ENCODE measurements at places on chromosomes 6 and 20.

GRCh38 chr6:137387096-137387764, 107.0 kb downstream of the OLIG3 start:
- peak; percentile 43 for ATAC-seq

GRCh38 chr20:18090044-18090443, 32.3 kb upstream of the OVOL2 start:
- ATAC-seq: no peak

GRCh38 chr20:25037288-25038102, 20.4 kb downstream of the ACSS1 start:
- ATAC-seq: no peak

DNA sequence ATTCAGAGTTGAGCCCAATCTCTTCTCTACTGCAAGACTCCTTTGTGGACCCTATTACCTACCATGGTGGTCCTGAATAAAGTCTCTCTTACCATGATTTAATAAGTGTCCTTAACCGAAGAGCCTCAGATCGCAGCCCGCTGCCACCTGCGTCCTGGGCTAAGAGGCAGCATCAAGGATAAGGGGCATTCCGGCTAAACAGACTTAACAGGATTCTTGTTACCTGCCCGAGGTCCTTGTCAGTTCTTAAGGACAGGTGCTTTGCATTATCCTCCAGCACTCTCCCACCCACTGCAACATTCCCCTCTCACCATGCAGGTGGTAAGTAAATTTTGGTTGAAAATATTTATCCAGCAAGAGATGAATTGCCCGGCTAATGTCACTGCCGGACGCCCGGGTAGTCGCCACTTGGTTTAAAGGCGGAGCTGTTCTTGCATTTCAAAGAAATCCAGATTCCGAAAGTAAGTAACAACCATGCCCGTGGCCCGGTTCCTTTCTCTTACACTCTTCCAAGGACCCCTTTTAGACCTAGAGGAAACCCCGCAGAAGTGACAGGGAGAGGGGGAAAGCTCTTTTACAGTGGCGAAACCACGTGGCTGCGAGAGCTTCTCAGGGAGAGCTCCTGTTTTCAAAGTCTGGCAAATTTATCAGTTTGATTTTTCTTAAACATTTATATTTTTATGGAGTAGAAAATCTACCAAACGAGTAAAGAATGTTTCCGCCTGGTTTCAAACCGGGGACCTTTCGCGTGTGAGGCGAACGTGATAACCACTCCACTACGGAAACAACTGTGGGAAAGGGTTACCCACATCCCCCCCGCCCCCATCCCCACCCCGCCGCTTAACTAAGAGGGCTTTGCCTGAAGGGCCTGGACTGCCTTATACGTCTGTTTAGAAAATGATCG, 41.9 kb upstream of the PRSS16 start:
- ATAC-seq: no peak

DNA sequence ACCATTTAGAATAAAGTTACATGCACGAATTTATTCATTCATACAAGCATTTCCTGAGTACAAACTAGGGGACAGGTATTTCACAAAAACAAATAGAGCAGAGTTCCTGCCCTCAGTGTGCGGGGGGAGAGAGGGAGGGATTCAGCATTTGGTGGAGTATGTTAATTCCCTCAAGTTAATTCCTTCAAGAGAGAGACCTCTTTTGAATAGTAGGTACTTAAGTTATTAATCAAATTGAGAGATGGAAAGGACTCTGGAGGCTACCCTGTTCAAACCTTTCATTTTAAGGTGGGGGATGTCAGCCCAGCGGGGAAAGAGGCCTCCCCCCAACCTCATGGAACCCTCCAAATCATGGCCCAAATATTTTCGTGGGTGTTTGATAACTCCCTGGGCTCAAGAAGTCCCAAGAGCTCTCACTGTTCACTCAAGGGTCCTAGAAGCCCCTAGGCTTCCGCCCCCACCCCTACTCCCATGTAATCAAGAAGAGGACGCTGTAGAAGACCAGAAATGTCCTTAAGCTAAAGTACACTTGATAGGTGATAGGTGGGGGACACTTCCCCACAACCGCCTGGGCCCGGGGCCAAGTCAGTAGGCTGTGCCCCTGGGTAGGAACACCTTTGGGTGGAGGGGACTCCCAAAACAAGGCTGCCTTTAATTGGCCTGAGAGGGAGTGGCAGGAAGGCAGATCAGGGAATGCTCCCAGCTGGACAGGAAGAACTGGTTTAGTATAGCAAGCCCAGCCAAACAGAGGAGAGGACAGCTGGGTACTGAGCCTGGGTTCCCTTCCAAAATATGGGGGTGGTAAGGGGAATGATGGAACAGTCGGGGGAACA, 2.9 kb downstream of the SDC4 start:
- ATAC-seq: peak; percentile 58

GRCh38 chr6:143009851-143010250, 50.8 kb upstream of the AIG1 start:
- no peak for ATAC-seq

GRCh38 chr6:16295060-16295459, 56.7 kb downstream of the GMPR start:
- ATAC-seq: no peak

DNA sequence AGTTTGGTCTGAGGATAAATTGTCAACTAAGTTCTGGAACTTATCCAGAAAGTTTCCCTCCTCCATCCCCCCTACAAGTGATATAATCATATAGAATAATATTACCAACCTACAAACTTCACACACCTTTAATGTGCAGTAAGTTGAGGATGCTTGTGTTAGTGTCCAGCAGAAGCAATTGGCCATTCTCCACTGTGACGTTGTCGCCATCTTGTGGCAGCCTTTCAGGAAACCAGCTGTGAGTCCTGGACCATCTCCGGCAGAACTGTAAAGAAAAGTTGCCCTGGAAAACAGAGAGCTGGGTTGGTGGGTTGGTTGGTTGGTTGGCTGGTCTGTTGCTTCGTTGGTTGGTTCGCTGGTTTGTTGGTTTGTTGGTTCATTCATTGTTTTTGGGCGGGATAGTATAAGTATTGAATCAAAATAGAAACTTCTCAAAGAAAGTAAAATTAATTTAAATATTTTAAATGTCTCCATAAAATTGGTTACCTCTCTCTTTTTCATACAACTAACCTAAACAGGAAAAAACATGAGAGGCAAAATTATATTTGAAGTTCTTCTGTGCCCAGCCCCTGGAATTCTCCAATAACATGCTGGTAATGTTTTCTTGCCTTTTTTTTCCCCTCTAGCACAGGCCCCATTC, 127.5 kb downstream of the PKHD1 start:
- peak; percentile 72 for ATAC-seq

DNA sequence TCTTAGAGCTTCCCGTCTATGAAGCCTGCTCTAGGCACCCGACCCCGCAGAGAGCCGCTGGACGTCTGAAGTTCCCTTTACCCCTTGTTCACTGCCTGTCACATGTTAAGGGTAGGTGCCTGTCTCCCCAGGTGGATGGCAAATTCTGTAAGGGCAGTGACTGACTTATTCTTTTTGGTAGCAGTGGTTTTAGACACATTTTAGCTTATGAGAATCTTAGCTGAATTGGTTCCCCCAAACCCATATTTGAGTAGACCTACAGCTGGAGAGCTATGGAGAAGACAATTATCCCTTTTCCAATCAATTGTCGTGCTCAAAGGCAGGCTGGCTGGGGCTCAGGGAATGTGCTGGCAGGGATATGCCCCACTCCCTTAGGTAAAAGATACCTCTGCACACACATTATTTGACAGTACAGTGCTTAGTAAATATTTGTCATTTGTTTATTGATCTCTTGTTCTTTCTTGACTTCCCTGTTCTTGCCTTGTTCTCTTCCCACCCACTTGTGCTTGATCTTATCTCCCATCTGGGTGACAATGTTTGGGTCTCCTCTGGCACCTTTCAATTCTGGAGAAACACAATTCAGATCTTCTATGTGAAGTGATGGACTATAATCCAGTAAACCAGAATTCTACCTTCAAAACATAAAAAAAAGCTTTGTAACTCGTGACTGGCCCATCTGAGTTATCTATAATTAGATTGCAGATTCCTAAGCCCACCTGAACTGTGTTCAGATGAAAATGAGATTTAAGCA, 114.3 kb upstream of the SLC2A12 start:
- ATAC-seq: peak; percentile 21

DNA sequence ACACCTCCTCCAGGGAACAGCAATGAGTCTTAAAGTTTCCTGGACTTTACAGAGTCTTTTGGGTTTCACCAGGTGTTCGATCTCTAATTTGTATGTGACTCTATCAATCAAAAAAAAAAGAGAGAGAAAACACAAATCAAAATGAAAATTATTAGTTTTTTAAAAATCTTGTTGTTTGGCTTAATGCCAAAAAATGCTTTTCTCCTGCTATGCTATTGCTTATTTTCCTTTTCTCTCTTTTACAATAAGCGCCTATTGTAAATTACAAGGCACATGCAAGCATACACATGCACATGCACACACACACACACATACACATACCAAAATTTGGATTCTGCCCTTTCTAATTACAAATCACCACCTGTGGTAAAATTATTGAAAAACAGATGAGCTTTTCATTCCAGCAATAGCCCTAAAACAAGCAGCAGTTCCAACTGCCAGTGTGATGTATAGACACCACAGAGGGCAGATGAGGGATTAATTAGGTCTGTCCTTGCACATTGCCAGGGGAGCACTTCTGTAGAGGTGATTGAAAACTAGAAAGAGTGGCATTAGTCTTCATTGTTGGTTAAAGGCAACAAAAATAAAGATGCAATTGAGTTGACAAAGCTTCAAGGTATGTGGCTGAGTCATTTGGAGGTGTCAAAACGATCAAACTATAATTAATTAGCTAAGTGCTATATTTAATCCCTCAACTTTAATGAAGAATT, 631.7 kb downstream of the TFAP2B start:
- no peak for ATAC-seq

DNA sequence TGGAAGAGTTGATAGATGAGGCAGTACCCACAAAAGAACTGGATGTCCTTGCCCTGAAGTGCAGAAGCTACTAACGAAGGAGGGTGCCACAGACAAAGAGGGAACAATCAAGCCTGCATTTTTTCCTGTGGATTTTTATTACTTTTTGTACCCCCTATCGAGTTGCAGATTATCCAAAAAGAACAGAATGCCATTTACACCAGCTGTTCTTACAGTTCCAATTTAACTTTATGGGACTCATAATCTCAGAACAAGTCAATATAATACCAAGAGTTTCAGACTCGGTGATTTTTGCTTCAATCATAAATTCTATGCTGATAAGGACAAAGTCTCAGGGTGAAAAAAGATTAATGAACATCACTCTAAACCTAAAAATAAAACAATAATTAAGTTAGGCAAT, 4.0 kb upstream of the CNKSR3 start:
- no peak for ATAC-seq

DNA sequence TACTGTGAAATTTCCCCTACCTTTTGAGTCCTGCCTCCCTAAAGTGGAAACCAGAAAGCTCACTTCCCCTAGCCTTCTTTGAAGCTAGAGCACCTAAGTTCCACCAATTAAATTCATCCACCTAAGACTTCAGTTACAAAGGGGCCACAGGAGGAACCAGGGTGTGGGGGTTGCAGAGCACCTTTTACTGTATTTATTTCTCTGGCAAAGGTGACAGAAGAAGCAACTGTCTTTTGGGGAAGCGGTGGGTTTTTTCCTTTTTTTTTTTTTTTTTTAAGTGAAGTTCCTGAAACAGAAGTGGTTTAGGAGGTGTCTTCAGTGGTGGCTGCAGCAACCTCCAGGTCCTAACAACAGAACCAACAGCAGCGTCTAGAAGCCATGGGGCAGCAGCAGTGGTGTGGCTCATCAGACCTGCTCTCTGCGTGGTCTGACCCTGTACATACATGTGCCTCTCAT, 13.1 kb downstream of the PSMB9 start:
- no peak for ATAC-seq

DNA sequence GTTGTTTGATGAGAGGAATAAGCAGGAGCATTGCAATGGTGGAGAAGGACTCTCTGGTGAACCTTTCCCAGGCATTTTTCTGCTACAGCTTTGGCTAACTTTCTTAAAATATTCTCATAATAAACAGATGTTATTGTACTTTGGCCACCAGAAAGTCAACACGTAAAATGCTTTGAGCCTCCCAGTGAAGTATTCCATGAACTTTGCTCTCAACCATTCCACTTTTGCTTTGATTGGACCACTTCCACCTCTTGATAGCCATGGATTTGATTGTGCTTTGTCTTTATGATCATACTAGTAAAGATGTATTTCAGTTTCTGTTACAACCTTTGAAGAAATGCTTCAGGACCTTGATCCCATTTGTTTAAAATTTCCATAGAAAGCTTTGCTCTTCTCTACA, 241.1 kb downstream of the TENT5A start:
- ATAC-seq: no peak

- peak; percentile 44 for ATAC-seq
These were observed 68.5 kb downstream of the FYN start for GRCh38 chr6:111804627-111805235.

GRCh38 chr6:111591370-111591900, 14.2 kb downstream of the TRAF3IP2 start:
- ATAC-seq: peak; percentile 94

DNA sequence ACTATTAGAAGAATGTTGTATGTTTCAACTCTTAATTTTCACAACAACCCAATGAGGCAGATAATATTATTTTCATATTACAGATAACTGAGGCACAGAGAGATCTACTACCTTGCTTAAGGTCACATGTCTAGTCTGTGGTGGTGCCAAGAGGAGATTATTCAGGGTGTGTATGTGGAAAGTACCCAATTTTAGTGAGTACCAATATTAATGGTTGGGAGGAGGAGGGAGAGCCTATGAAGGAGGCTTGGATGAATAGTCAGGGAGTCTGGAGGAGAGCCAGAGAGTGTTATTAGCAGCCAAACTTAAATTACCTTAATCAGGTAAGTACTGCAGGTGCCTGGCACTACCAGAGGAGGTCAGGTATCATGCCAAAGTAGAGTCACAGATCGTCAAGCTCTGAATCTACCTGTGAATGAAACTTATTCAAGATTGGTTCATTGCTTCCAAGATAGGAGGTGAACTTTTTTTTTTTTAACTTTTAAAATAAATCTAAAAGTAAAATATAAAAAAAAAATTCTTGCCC, 10.9 kb upstream of the CALHM6 start:
- ATAC-seq: peak; percentile 71
